NCI-H446 (cell line): ENCODE measurements at places on chromosomes 3 and 15.

DNA sequence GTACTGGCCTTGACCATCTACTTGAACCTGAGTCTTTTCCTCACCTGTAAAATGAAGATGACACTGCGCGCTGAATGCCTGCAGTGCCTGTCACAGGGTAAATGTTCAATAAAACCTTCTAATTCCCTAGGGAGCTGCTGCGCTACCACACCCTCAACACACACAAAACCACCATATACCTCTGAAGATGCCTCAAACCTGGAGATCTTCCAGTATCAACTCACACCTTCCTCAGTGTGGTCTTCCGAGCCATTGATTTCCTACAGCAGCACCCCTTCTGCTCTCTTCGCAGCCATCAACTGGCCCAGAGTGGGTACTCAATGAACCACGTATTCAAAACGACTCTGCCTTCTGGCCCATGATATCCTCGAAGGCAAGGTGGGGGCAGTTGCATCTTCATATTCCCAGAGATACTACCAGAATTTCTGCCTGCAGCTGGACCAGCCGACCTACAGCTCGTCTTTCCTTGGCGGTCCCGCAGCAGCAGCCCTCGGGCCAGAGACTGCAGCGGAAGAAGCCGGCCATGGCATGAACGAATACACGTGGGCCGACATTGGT lies 695 bp downstream of the RPL32 start:
- DNase-seq = no peak

GRCh38 chr3:56980798-56981390 lies 79.6 kb upstream of the SPATA12 start:
- DNase-seq = no peak

DNA sequence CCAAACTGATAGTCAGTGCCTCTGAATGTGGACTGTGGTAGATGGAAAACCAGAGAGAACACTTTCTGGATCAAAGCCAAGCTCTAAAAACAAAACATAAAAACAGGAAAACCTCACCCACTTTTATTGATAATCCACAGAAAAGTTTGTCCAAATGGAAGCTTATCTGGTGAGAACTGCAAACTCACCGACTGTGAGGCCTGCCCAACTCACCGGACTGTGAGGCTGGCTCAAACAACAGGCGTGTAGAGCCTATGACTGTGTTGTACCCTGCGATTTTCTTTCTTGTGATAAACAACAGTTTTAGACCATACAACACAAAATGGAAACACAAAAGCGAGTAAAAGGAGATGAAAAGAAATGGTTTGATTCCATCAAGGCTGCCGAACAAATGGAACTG lies 7.2 kb downstream of the PRR23C start:
- DNase-seq = no peak

DNA sequence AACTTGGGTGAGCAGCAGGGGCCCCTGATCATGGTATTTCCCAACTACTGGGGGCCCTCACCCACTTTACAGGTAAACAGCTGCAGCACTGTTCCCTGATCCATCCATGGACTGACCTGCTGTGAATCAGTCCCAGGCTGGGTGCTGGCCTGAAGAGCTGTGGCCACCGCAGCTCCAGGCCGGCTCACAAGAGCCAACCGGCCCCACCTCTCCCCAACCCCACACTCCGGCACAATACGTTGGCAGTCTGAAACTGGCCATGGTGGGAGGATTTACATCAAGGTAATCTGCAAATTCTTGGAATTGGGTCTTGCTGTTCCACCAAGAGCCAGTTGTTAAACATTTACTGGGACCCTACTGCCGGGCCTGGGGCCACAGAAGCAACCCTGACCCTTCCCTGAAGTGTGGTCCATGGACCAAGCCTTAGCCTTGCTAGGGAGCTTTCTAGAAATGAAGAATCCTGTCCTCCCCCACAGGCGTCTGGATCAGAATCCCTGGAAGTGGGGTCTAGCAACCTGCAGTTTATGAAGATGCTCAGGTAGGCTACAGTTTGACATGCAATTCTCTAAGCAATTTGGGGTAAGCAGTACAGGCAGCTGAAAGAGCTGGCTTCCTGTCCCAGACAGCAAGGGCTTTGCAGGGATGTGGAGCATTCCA lies 3.7 kb downstream of the SLC6A20 start:
- DNase-seq = no peak

DNA sequence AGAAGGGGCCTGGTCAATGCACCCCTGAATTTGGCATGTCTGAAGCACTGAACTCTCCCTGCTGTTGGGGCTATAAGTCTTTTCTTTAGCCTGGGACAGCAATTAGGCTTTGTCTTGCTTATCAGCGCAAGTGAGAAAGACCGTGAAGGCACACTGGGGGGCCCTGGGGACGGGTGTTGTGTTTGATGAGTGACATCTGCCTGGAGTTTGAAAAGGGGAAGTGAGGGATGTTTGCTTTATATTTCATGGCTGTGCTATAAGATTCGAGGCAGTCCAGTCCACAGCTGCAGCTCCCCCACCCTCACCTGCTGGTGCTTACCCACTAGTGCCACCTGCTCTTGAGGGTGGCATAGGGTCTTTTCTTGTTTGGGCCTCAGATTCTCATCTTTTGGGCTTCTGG lies 44.8 kb downstream of the CEMIP start:
- no peak for DNase-seq

DNA sequence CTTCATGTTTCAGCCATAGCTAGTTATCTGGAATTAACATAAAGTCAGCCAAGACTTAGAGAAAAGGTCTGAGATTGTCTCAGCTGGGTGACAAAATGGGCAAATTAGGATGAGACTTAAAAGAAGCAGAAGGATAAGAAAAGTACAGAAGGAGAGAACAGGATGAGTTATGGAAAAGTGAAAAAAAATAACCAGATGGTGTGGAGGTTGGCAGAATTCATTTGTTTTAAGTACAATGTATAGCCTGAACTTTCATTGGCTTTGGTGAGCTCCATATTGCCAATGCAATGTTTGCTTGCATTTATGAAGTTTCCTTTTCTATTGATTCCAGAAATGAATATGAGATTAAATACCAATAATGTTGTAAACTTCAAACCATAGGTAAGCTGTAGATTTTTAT lies 447.2 kb upstream of the DPH6 start:
- no peak for DNase-seq

DNA sequence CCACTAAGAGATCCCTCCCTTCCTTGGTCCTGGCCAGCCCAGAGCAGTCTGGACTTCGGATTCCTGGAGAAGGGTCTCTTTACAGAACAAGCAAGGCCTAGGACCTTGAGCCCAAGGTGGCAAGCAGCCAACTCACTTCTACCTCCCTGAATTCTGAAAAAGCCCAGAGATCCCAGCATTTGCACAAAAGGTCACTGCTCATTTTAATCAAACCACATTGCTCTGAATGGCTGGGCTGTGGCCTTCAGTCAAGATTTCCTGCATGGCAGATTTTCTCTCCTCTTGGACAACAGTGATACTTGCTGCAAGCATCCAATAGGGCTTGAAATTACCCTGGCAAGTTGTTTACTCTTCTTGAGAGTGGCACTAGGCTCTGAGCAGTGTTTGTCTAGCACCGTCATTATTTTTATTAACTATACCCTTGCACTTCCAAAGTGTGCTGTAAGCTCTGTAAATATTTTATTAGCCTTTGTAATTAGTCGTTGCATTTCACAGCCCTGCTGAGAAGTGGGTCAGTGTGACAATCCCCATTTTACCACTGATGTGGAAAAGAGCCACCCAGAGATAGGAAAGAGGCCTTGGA lies 274.7 kb upstream of the CTNNB1 start:
- no peak for DNase-seq

GRCh38 chr3:184354121-184354728 lies 7.2 kb downstream of the CLCN2 start:
- DNase-seq = no peak

GRCh38 chr15:65337436-65338070 lies 33.1 kb downstream of the RNU5B-1 start:
- DNase-seq = no peak

- no peak for DNase-seq
Measured at GRCh38 chr3:102068327-102068726, 219.0 kb downstream of the NFKBIZ start.

- DNase-seq = no peak
Measured at GRCh38 chr15:68062214-68062613, 8.1 kb downstream of the PIAS1 start.

DNA sequence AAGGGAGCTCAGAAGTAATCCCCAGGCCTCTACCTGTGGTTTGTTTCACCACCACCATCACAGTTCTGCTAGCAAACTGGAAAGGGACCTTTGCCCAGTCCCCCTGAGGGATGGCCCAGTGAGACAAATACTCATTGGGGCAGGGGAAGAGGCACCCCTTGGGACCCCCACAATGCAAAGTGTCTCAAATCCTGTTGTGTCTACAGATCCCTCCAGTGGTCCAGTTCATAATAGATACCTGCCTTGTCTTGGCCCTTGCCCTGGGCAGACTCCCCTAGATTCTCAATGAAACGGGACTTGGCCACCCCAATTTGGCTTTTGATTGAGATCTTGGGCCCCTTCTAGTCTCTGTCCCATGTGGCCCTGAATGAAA lies 43.8 kb upstream of the RAB6B start:
- DNase-seq = no peak

- no peak for DNase-seq
Measured at GRCh38 chr15:69117431-69117871, 43.0 kb upstream of the GLCE start.

- no peak for DNase-seq
Measured at GRCh38 chr3:153624310-153625030, 462.4 kb downstream of the RAP2B start.

DNA sequence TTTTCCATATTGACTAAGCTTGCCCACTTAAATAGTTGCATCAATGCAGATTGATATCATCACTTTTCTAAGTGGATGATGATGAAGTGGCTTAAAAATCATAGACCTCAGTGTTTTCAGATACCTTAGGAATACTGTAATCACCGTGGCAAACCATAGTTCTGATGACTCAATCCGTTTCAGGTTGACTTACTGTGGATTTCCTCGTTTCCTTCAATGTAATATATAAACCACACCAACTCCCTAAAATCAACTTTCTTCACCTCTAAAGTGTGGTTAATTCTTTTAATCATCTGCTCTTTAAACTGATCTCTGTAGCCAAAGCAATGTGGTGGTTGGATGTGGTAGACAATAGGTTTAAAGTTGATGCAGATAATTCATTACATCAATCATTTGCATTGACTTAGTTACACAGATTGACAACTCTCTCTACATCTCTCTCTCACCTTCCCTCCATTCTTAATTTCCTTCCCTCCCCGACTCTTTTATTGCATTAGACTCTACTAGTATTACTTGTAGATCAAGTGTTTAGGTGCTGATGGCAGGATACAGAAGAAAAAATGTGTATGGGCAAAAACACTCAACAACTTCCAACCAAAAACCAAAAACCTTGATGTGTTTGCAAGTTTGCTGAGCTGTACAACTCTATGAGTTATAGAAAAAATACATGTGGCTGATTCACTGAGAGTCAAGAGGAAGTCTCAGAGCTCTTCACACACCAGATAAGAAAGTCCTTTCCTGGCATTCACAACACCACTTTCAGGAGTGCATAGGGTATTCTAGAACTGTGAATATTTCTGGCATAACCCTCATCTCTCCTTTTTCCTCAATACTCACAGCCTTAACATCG lies 243.5 kb downstream of the NFKBIZ start:
- no peak for DNase-seq

DNA sequence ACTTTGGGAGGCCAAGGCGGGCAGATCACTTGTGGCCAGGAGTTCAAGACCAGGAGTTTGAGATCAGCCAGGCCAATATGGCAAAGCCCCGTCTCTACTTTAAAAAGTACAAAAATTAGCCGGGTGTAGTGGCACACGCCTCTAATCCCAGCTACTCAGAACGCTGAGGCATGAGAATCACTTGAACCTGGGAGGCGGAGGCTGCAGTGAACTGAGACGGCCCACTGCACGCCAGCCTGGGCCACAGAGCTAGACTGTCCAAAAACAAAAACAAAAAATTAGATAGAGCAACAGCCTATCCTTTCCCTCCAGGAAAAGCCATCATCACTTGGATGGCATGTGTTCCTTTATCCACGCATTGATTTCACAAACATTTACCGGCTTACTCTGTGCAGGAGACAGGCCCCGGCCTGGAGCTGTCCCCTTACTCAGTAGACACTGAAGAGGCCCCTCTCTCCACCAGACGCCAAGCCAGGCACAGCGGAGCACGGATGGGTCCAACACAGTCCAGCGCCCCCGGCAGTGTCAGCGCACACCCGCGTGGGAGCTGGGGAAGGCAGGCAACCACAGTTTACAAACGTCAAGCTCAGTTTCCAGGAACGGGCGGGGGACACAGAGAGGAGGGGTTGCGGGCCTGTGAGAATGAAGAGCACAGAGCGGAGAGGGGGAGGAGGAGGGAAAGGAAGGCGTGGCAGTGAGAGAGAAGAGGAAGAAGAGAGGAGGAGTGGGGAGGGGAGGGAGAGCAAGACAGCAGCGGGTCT lies 3.1 kb downstream of the GP5 start:
- DNase-seq = no peak

GRCh38 chr15:63597038-63597790 lies at the start of gene FBXL22:
Gene FBXL22, plus strand, starts transcription at chr15:63597387. Its CDS starts 6 bp downstream, at chr15:63597393.
- DNase-seq = no peak

DNA sequence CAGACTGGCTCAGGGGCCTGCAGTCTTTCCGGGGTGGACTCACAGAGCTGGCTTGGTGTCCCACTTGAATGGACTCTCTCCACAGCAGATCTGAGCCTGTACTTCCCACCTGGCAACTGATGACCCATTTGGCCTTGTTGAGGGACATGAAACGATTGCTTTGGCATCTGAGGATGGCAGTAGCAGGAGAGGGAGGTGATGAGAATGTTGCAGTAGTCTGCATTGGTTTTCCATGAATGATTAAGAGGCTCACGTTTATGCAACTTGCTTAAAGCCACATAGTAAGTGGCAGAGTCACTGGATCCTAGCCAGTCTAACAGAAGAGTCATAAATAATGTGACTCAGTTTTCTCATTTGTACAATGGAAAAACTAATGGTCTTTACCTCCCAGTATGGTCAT lies 21.9 kb downstream of the IL20RB start:
- no peak for DNase-seq

DNA sequence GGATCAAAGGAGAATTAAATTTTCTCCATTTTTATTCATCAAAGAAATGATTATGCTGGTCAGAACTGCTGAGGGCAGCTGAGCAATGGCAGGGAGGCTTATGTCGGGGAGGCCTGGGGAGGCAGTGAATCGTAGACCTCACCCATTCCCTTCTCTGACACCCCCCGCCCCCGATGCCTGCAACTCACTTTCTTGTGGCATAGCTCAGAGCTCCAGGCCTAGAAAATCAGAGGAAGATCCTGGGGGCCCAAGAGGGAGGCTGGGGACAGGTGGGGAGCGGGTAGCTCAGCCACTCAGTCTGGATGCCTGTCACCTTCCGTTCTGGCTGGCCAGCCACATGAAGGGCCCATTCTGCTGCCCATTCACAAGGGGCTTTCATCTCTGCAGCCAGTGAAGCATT lies 1.1 kb upstream of the DNAH1 start:
- no peak for DNase-seq

GRCh38 chr3:187011915-187012314 lies 81.6 kb downstream of the ST6GAL1 start:
- no peak for DNase-seq

- DNase-seq = no peak
Measured at GRCh38 chr3:193149998-193150397, 91.0 kb upstream of the PLAAT1 start.

- DNase-seq = no peak
Measured at GRCh38 chr3:10277115-10277625, 15.6 kb downstream of the GHRL start.

- DNase-seq = no peak
Measured at GRCh38 chr15:56729561-56729960, 3.7 kb downstream of the ZNF280D start.

GRCh38 chr15:72319360-72319984 lies 485 bp downstream of the CELF6 start:
- DNase-seq = no peak

GRCh38 chr3:99248130-99248529 lies 346.6 kb upstream of the DCBLD2 start:
- DNase-seq = no peak

- DNase-seq = no peak
Measured at GRCh38 chr15:77869021-77869895, 208.3 kb downstream of the TBC1D2B start.
